ENCODE measurements at places on chromosomes 5 and 9.

- DNase-seq, result no peak
Measured at GRCh38 chr5:113578091-113578490, 64.6 kb downstream of the YTHDC2 start.

DNA sequence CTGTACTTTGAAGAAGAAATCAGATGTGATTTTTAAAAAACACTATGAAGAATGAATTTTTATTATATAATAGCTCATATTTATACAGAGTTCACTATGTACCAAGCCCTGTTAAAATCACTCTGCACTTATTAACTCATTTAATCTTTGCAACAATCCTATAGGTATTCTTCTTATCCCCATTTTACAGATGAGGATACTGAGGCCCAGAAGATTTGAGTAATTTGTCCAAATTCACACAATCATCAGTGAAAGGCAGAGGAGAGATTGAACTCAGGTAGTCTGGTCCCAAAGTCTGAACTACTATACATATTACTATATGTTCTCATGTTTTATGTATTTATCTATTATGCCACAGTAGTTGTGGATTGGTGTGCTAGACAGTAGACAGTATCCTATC lies 16.1 kb downstream of the PLAC8L1 start:
- DNase-seq, result no peak

GRCh38 chr9:105497704-105498103 lies 49.9 kb downstream of the FSD1L start:
- DNase-seq, result no peak

DNA sequence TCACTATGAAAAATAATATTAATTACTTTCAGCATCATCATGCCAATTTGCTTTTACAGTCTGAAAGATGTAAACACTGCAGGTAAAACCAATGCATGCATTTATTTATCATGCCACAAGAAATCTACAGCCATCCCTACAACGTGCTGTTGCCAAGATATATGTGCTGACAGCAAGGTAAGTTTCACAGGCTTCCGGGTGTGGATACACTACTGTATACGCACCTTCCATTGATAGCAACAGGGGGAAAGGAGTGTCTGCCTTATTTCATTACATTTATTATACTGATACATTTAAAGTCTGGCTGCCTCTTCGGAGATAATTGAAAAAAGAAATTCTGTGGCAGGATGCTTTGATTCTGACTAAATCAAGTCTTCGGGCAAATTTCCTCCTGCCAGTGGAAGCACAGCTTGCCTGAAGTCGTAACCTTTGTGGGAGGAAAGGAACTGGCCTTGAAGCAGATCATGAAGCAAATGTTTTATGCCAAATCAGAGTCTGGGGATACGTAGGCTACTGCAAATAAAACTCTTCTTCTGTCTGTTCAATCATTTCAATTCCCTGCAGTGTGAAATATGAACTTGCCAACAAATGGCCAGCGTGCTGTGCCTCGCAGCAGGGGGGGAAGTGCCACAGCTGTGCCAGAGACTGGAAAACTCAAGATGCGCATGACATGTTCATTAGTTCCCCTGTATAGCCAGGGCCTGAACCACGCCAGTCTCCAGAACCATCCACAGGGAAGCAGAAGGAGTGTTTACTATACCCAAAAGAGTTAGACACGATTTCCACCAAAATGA lies 268.1 kb downstream of the EFNA5 start:
- DNase-seq, result no peak

DNA sequence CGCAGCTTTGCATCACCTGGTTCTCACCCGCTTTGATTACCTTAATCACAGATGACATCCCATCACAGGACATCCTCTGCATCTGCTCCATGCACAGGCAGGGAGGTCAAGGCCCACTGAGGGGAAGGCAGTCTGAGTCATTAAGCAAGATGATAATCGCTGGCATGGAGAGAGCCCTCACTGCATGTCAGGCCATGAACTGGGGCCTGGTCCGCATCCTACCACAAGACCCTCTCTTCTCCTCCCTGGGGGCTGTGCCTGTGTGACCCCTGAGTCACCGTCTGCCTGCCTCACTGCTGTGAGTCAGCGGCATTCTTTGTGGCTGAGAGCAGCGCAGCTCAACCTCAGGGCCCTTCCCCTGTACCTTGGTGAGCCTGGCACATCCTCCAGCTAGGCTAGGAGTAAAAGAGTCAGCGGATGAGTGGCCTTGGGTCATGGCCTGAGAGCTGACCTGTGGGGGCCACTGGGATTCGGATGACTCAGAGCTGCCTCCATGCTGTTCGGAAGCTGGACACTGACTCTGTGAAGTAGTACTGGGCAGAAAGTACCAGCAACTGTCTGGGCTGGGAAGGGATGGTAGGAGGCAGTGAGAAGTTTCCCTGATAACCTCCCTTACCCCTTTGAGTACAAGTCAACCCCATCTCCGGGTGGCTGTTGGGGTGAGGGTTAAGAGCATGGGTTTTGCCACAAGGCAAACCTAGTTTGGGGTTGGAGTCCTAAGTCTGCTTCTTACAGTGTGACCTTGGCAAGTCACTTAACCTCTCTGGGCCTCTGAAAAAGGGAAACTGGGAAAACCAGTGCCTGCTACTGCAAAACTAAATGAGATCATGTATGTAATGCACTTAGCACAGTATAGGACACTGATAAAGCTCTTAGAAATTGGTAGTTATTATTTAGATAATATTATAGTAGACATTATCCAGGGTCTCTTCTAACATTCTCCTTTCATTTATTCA lies 14.6 kb upstream of the ARSI start:
- no peak for DNase-seq

DNA sequence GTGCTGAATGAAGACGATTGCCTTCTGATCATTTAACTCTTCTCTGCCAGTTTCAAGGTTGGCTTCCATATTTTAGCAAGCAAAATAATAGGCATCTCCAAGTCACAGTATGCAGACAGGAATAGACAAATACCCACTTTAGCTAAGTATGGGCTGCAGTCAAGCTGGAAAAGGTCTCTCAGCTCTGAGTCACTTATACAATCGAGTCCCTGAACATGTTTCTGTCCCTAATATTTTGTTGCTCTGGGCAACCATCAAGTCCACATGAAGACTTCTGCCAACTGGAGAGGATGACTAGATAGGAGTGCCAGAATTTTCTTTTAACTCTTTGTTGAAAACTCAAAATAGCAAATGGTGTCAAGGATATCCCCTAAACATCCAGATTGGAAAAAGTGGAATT lies 575.3 kb downstream of the RAB3C start:
- DNase-seq, result no peak

DNA sequence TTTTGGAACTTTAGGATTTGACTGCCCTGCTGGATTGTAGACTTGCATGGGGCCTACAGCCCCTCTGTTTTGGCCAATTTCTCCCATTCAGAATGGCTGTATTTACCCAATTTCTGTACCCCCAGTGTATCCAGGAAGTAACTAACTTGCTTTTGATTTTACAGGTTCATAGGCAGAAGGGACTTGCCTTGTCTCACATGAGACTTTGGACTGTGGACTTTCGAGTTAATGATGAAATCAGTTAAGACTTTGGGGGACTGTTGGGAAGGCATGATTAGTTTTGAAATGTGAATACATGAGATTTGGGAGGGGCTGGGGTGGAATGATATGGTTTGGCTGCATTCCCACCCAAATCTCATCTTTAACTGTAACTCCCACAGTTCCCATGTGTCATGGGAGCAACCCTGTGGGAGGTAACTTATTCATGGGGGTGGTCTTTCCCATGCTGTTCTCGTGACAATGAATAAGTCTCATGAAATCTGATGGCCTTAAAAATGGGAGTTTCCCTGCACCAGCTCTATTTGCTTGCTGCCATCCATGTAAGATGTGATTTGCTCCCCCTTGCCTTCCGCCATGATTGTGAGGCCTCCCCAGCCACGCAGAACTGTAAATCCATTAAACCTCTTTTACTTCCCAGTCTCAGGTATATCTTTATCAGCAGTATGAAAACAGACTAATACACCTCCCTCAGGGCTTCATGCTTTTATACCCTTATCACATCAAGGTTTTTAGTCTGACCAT lies 206.6 kb downstream of the DENND1A start:
- no peak for DNase-seq

DNA sequence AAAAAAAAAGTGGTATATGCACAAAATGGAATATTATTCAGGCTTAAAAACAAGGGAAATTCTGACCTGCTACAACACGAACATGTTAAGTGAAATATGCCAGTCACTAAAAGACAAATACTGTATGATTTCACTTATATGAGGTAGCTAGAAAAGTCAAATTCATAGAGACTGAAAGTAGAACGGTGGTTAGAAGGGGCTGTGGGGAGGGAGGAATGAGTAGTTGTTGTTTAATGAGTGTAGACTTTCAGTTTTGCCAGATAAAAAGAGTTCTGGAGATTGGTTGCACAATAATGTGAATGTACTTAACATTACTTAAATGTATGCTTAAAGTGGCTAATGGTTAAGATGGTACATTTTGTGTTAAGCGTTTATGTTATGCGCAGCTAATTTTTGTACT lies 79.5 kb upstream of the IL12B start:
- DNase-seq, result no peak

- no peak for DNase-seq
Measured at GRCh38 chr5:157740229-157740610, 3.3 kb upstream of the LSM11 start.

- DNase-seq, result no peak
Measured at GRCh38 chr5:82599692-82600091, 321.5 kb upstream of the RPS23 start.

DNA sequence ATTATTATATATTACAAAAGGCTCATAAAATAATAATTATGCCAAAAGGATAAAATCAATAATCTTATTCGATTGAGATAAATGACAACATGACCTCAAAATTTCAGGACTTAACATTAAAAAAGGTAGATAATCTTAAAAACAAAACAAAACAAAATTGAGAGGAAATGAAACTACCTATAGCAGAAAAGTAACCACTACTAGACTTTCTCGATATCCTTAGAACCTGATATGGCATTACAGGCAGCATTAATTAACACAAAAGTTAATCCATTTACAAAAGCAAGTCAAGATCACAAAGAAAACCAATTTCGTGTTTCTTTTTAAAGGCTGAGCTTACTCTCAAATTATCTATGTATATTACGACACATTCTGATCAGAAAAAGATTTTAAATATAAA lies 29.9 kb downstream of the TMEM161B start:
- no peak for DNase-seq

GRCh38 chr5:141871870-141872269 lies 6.3 kb downstream of the PCDH1 start:
- DNase-seq, result no peak

DNA sequence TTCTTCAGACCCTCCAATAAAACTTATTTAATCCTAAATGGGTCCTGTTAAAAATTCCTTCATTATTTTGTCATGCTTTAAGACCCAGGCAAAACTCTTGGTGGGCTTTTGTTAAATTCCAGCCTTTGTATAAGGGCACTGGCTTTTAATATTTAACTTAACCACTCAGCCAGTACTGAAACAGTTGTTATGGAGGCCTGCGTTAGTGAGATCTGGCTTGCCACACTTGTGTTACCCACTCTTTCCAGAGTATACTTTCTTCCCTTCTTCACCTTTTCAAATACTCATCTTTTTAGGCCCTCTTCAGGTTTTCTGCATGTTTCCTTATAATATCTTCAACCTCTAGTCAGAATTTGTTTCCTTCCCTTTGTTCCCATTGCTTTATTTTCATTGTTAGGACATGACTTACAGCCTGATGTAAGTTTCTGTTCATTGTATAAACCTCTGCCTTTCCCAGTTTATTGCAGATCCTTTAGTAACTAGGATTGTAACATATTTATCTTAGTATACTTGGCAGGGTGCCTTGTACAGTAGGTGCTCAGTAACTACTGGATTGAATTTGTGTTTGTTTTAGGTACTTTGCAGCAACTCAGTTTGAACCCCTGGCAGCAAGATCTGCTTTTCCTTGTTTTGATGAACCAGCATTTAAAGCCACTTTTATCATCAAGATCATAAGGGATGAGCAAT lies 48.8 kb downstream of the LNPEP start:
- DNase-seq, result no peak

GRCh38 chr9:14258660-14259239 lies 55.2 kb downstream of the NFIB start:
- no peak for DNase-seq

DNA sequence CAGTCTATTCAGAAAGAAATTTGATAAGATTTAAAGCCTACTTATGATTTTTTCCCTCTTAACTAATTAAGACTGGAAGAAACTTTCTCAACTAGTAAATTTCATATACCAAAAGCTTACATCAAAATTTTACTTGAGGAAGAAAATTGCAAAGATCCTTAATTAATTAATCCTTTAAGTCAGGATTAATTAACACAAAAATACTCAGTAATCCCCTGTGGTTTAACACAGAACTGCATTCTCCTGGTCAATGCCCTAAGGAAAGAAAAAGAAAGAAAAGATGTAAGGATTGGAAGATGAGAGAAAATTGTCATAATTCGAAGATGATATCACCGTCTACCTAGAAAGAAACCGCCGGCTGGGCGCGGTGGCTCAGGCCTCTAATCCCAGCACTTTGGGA lies 17.3 kb upstream of the RUFY1 start:
- no peak for DNase-seq

- DNase-seq, result no peak
Measured at GRCh38 chr5:79508354-79508753, 5.6 kb downstream of the HOMER1 start.

- DNase-seq, result no peak
Measured at GRCh38 chr9:37340961-37341360, 81.5 kb upstream of the GRHPR start.

GRCh38 chr5:17216974-17217492 lies 398 bp upstream of the BASP1 start:
- no peak for DNase-seq

- no peak for DNase-seq
Measured at GRCh38 chr5:157518963-157519362, 56.6 kb downstream of the ADAM19 start.

GRCh38 chr5:175501759-175502158 lies 23.4 kb downstream of the SFXN1 start:
- DNase-seq, result no peak

DNA sequence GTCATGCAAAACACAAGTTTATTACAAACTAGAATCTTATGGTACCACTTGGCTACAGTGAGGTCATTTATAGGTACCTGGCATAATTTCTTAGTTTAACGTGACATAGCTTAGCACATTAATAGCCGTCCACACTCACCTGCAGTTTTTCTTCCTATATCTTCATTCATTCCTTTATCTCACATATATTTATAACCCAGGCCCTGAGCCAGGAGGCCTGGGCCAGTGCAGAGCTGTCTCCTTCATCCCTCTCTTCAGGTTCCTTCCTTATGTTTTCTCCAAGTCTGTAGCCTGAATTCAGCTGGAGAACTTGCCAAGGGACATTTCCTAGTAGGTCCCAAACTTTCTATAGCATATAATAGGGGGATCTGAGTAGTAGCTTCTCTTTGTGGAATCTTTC lies 367.9 kb upstream of the SGCD start:
- no peak for DNase-seq

DNA sequence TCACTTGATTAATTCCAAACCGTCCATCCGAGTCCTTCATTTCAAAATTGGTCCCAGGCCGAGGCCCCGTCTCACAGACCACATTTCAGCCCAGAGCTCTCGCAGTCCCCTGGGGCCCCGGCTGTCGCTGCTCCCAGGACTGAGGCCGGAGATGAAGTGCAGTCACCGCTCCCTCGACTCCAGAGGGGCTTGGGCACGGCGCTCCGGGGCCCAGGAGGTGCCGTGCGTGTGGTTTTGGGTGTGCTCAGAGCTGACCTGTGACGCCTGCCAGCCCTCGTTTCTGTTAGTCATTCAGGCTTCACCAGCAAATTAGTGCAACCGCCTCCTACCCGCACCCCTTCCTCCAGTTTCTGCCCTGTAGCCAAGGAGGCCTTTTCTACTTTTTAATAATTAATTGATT lies 48.7 kb upstream of the PHYKPL start:
- DNase-seq, result no peak

GRCh38 chr9:84711398-84711777 lies 41.9 kb downstream of the NTRK2 start:
- DNase-seq, result no peak

GRCh38 chr9:15873573-15874177 lies 320.8 kb downstream of the CCDC171 start:
- DNase-seq, result no peak
